ENCODE measurements at places on chromosomes 7 and 10. TPM values are rescaled to one million over a fixed set of nuclear protein-coding genes. Genes with fewer than 3 reads are reported as not detected.

- peak; percentile 29 for DNase-seq
Measured at GRCh38 chr7:98681511-98681910, 64.4 kb downstream of the NPTX2 start.

DNA sequence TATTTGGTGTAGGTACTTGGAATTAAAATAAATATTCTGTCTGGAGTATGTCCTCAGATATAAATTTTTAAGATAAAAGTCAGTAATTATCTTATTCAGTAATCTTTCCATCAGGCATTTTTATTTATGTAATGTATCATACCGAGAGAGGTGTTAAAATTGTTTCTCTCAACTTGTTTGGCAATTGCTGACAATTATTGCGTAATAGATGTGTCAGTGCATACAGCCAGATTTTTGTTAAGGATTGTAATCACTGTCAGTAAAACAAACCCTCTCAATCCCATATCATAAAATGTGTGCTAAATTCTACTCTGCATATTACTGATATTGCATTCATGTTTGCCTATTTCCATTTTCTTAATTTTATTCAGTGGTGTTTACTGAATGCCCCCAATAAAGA is 69.2 kb downstream of the CNTNAP2 start:
- no peak for DNase-seq

- no peak for DNase-seq
Measured at GRCh38 chr7:121116396-121116795, 127.9 kb downstream of the CPED1 start.

GRCh38 chr10:24406809-24407483 is 198.0 kb downstream of the KIAA1217 start:
- DNase-seq = no peak

GRCh38 chr10:44339218-44339617 is 45.7 kb downstream of the CXCL12 start:
- DNase-seq = no peak

Gene ARF5
- total RNA-seq = 149 TPM

Gene ANXA8L1
- 23.3 TPM for total RNA-seq

DNA sequence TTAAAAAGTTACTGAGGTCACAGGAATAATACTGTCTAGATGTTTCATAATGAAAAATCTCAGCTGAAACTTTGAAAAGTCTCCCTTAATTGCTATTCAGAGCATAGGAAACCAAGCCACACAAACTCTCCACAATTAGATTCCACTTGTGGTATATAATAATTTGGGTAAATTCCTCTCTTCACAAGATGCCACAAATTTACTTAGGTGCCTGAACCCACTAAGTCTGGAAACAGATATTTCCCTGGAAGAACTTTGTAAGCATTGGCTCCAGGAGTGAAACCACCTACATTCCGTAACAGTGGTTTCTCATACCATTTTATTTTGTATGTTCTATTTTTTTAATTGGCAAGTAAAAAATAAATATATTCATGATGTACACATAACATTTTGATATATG is 493.4 kb downstream of the SEMA3D start:
- no peak for DNase-seq

- DNase-seq = no peak
Measured at GRCh38 chr10:101121654-101122031, 9.5 kb upstream of the TLX1 start.

DNA sequence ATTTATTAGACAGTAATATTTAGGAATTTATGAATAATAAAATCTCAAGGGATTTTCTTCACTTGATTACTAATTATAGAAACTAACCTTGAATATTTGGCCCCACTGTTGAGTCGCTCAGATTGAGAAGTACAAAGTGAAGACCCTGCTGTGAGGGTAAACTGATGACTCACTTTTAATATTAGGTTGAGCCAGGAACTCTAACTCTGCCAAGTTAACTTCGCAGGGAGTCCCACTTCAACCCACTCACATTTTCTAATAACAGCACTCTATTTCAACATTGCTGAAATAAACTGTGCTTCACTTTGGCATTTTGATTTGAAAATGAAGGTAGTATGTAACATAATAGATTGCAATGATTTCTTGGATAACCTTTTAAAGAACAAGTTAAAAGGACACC is 200.7 kb downstream of the POLR1F start:
- DNase-seq = no peak

GRCh38 chr7:47730142-47730541 is 148.2 kb upstream of the TNS3 start:
- no peak for DNase-seq

DNA sequence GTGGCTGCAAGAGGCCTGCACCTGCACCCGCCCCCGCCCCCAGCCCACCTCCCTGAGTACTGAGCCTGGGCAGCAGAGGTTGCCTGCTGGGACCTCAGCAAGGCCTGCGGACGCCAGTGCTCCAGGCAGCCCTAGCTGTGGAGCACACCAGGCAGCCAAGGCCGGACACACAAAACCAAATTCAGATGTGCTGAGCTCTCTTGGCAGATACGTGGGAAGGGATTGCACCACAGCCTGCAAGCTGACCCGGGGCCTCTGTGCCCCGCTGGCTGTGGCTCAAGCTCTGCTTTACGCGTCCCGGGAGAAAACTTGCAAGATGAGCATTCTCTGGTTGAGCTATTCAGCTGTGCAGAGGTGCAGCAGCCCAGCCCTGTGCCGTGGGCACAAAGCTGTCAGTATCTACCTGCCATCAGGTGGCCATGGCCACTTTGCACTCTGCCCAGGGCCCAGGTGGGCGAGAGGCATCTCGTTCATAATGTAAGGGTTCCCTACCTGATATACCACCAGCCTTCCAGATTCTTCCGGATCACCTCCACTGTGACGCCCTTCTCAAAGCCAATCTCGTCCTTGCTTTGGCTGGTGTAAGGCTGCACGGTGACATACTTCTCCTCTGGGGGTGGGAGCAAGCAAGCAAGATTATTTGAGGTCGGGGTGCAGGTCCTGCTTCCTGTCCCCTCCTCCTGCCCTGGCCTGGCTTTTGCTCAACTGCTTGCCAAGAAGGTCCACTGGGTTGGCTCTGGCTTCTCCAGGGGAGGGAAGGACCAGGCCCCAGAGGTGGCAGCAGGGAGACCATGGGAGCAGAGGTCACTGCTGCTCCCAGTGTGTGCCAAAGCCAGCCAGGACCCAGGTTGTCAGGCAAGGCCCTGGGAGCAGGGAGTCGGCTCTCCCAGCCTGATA is 123.4 kb downstream of the NEURL1 start:
- no peak for DNase-seq

DNA sequence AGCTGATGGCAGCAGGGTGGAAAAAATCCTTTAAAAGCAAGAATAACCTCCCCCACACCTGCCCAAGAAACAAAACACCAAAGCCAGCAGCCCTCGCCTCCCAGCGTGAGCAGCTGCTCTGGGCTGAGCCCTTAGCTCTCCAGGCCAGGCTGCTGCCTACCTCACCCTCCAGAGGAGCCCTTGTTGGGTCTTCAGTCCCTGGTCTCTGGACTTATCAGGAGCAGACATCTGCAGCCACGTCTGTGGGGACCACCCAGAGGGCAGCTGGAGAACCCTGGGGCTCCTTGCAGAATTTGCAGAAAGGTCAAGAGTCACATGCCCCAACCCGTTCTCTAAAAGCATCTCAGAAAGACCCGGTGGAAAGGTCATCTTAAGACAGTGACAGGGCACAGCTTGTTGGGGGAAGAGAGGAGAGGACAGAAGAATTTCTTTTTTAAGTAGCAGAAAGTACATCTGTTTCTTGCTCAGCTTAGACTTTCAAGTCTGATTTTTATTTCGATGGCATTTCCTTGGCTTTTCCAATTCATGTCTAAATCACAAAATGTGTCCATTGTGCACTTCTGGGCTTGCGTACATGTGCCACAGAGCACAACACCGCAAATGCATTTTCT is 425.7 kb upstream of the NFE2L3 start:
- DNase-seq = peak; percentile 62

DNA sequence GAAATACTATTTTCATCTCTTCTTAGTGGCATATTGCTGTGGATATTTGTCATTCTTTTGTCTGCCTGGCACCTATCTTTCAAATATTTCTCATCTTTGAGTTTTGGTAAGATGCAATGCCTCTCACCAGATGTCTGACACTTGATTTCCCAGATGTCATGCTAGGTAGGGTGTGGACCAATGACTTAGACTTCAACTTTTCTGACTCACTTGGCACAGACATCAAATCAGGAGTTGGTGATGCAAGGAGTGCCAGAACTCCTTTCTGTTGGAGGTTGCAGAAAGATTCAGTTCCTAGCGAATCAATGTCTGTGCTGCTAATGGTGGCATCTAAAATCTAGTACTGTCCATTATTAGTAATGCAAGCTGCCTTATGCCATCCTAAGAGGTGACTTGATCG is 216.9 kb upstream of the FERD3L start:
- no peak for DNase-seq

Gene ZNF239
- total RNA-seq = 6.6 TPM

Data from tongue (tissue), 3 donors.